Activated CD4-positive, alpha-beta memory T cell treated with anti-CD3 and anti-CD28 coated beads for 36 hours (primary cell): ENCODE measurements at places on chromosomes 12 and 14. TPM values are rescaled to one million over a fixed set of nuclear protein-coding genes. Genes with fewer than 3 reads are reported as not detected.

DNA sequence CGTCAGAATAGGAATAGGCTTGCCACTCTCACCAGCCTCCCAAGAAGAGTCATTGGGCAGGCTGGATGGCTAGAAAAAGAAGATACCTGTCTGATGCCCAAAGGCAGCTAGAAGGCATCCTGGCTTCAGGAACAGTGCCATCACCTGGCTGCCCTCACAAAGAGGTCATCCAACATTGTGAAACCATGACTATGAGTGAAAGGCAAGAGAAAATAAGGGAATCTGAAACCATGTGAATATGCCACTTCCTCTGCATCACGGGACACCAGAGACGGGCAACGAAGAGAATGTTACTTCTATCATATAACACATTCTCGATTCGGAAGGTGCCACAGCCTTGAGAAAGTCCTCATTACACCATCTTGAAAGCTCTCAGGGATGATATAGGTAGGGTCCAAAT, 182.0 kb downstream of the DAD1 start:
- no peak for DNase-seq

GRCh38 chr12:43425361-43425760, 126.6 kb downstream of the ADAMTS20 start:
- no peak for DNase-seq

GRCh38 chr14:81519200-81520011, 14.2 kb downstream of the SEL1L start:
- peak; percentile 9 for DNase-seq

GRCh38 chr12:129379076-129379804, 524.6 kb downstream of the TMEM132D start:
- no peak for DNase-seq

DNA sequence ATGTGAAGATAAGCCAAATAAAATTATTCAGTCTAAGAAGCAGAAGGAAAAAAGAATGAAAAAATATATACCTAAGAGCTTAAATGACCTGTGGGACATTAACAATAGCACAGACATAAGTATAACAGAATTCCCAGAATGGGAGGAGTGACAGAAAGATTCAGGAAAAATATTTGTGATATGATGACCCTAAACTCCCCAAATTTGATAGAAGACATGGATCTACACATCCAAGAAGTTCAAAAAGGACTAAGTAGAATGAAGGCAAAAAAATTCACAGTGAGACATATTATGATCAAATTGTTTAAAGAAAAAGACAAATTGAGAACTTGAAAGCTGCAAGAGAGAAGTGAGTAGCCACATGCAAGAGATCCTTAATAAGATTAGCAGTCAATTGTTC, 211.4 kb upstream of the OR4E1 start:
- DNase-seq, result no peak

GRCh38 chr12:128339126-128339520, 72.2 kb downstream of the TMEM132C start:
- no peak for DNase-seq

DNA sequence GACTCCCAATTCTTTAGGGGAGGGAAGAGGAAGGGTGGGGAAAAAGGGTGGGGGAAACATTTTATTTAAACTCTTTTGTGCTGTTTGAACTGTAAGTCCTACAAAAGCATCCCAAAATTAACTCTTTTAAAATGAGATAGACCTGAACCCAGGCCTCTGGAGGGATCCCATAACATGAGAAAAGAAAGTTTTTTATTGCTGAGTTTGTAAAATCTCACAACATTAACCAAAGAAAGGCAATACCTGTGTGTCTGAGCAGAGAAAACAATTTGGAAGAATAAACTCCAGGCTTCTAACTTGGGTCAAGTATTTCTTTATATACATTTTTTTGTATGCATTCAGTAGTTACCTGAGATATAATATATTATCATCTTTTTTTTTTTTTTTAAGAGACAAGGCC, 107.1 kb downstream of the KSR2 start:
- no peak for DNase-seq

DNA sequence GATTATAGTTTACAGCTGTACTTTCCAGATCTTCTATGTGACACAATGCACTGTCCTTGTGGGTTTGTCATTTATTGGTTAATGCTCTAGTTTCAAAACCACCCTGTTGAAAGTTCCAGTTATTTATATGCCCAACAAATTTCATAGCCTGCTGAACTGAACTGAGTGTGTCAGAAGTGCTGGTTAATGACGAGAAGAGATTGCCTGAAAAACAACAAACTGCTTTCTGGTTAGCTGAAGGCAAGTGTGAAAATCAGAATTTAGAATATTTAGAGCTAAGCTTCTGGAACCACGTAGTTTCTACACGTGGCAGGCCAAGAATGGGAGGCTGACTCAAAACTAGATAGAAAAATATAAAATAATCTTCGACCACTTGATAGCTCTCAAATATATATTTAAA, 19.1 kb upstream of the RIN3 start:
- no peak for DNase-seq

GRCh38 chr14:89330236-89331002, 86.6 kb downstream of the FOXN3 start:
- DNase-seq, result no peak

GRCh38 chr12:47311010-47311409, 231.3 kb upstream of the AMIGO2 start:
- no peak for DNase-seq

DNA sequence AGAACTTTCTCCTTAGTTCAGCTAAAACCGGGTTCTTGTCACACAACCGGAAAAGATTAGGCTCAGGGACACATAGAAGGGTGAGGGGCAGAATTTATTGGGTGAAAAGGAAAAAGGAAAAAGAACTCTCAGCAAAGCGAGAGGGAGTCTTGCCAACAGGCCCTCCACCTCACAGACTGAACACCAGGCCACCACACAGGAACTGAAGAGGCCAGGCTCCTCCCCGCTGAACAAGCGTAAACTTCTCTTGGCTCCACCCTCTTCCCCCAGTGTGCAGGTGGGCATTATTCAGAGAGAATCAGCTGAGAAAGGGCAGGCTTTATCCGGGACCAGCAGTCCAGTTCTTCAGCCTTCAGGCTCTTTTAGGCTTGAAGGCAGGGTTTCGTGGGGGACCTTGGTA, 125.6 kb upstream of the FGD4 start:
- peak; percentile 37 for DNase-seq

DNA sequence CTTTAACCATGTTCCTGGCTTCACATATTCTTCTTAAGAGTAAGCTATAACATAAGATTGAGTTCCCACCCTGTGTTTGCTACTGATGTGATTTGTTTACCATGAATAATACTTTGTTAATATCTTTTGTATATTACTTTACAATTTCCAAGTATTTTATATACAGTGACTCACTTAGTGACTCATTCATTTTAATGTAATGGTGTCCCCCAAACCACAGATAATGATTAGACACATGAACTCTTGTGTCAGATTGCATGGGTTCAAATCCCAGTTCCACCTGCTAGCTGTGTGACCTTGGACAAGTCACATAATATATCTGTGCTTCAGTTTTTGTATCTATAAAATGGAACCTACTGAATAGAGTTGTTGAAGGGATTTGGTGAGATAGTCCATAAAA, 76.1 kb downstream of the MYF5 start:
- no peak for DNase-seq

Gene AQP2
- not detected for total RNA-seq

DNA sequence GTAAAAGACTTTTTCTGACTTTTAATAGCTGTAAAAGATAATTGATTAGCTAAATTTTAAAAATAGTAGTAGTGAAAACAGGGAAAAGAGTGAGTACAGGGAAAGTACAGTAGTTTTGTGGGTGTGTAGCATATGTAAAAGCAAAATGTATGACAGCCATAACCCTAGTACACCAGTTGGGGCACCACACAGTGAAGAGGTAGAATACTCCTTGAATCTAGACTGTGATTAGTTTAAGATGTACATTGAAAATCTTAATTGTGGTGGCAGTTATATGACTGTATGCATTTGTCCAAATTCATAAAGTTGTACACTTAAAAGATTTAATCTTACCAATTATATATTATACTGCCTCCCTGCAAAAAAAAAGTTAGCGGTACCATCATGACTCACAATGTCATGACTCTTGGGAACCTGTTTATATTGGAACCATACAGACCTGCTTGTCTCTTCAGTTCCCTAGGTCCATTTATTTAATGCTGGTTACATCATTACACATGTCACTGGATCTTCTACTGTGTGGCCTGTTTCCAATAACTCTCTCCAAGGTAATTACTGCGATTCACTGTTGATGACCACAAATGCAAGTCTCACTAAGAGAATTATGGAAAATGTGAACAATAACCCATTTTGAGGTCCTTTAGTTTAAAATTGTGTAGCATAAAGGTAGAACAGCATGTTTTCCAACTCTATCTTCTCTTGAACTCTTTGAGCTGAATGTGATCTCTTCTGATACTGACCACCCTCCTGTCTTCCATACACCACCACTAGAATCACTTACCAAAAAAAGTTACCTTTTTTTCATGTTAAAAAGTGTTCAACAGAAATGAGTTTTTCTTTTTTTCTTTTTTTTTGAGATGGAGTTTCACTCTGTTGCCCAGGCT, 264.2 kb upstream of the AMIGO2 start:
- DNase-seq, result no peak

GRCh38 chr14:49051328-49052060, 534.7 kb downstream of the RPS29 start:
- DNase-seq, result no peak

DNA sequence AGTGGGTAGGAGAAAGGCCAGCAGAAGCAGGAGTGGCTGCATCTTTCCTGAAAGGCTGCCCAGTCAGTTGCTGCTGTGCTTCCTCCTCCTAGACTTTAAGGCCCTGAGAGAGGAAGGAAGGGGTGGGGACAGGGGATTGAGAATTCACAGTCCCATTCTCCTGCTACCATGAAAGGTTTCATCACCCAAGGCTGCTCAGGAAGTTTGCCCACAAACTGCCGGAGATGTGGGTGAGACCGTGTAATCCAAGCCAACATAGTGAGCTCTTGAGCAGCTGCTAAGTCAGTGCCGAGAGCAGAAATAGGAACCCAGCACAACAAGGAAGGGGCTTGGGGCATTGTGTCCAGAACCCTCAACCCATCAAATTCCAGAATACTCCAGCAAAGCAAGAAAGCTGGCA, at the start of gene CTSG:
CTSG (minus strand) TSS at position 69 of the 400 bp plus-strand sequence; CDS start at position 42, 27 bp downstream.
- DNase-seq, result no peak

Gene HELB
- total RNA-seq, result 21.8 TPM

DNA sequence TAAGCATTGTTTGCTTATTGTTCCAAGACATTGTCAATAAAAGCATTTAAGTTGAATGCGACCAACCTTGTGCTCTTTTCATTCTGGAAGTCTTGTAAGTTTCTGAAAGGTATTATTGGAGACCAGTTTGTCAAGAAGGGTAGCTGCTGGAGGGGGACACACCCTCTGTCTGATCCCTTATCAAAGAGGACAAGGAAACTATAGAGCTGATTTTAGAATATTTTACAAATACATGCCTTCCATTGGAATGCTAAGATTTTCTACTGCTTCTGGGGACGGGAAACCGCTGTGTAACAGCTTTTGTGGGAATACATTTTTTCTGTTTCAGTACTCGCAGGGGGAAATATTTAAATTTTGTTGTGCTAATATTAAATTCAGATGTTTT, 3.5 kb downstream of the FOS start:
- DNase-seq, result no peak
